ENCODE measurements at places on chromosomes 6 and 20. TPM values are rescaled to one million over a fixed set of nuclear protein-coding genes. Genes with fewer than 3 reads are reported as not detected.

ROS1 gene
- total RNA-seq = 0.30 TPM

DEFB128 gene
- not detected for total RNA-seq

SEMG2 gene
- not detected for total RNA-seq

LPIN3 gene
- total RNA-seq = 9.3 TPM

CNKSR3 gene
- total RNA-seq = 0.47 TPM

GHRH gene
- total RNA-seq = not detected

STMN3 gene
- total RNA-seq = 14.6 TPM

FABP7 gene
- not detected for total RNA-seq

MUC22 gene
- total RNA-seq = not detected

ZNF334 gene
- total RNA-seq = 1.1 TPM

CAGE1 gene
- total RNA-seq = not detected

COL9A3 gene
- total RNA-seq = 6.2 TPM

EEF1A2 gene
- total RNA-seq = not detected

GNRH2 gene
- total RNA-seq = 1.3 TPM

CDKN1A gene
- total RNA-seq = 410 TPM

KCNQ5 gene
- total RNA-seq = 1.9 TPM

PPP1R14C gene
- 38.1 TPM for total RNA-seq

LY6G5C gene
- 0.76 TPM for total RNA-seq

JPH2 gene
- 1.3 TPM for total RNA-seq

GSTA3 gene
- not detected for total RNA-seq

ACOT13 gene
- 14.5 TPM for total RNA-seq

RNF144B gene
- total RNA-seq = 16.9 TPM

FHL5 gene
- not detected for total RNA-seq

HTR1E gene
- not detected for total RNA-seq

LTA gene
- total RNA-seq = not detected

PDE7B gene
- under 0.01 TPM for total RNA-seq

ASIP gene
- not detected for total RNA-seq

ULBP2 gene
- 14.1 TPM for total RNA-seq

KCNQ2 gene
- total RNA-seq = not detected

TUBB2B gene
- total RNA-seq = 5.9 TPM

CFAP61 gene
- not detected for total RNA-seq

ANKRD6 gene
- 4.7 TPM for total RNA-seq

VSX1 gene
- total RNA-seq = not detected

MARCKS gene
- 50.7 TPM for total RNA-seq

HMGCLL1 gene
- 0.65 TPM for total RNA-seq

MICB gene
- total RNA-seq = 16.8 TPM

IL20RA gene
- 2.0 TPM for total RNA-seq

GOPC gene
- total RNA-seq = 20.5 TPM

RAET1G gene
- total RNA-seq = 7.6 TPM

MAP7 gene
- total RNA-seq = 17.7 TPM

CALHM4 gene
- not detected for total RNA-seq

INSM1 gene
- not detected for total RNA-seq

TDRD6 gene
- not detected for total RNA-seq

NMBR gene
- 0.11 TPM for total RNA-seq

C20orf204 gene
- total RNA-seq = under 0.01 TPM

Data from hair follicular keratinocyte (primary cell).